Amniotic stem cell (primary cell): ENCODE measurements at places on chromosomes 7 and 10.

DNA sequence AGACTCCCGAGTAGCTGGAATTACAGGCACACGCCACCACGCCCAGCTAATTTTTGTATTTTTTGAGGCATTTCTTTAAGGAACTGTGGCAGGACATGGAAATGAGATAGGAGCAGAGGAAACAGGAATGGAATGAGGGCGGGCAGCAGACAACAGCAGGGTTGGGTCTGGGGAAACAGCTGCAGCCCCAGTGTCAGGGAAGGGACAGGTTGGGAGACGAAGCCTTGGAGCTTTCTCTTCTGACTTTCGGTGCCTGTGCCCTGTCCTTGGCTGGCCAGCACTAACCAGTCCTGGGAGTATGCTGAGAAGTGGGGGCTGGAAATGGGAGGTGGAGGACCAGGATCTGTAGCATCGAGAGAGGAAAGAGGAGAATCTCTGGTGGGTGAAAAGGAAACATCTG lies 47.4 kb downstream of the ATOH7 start:
- no peak for DNase-seq

GRCh38 chr7:100220586-100221230 lies 959 bp downstream of the PVRIG start:
- no peak for DNase-seq

DNA sequence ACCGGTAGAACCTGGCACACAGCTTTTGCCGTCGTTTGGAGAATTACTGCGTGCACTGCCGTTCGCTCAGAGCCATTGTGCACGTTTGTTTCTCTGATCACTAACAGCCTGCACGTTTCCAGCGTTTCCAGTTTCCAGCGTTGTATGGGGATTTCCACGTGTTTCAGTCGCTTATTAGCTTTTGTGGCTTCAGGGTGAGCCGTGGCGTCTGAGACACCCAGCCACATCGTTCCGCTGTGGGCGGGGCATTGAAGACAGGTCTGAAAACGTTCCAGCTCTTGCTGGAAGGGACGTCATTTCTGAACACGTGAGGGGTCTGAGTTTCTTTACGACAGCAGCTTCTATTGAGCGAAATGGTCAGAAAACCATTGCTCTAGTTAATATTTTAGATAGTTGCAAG lies 164.8 kb downstream of the DNAJB6 start:
- DNase-seq = no peak

DNA sequence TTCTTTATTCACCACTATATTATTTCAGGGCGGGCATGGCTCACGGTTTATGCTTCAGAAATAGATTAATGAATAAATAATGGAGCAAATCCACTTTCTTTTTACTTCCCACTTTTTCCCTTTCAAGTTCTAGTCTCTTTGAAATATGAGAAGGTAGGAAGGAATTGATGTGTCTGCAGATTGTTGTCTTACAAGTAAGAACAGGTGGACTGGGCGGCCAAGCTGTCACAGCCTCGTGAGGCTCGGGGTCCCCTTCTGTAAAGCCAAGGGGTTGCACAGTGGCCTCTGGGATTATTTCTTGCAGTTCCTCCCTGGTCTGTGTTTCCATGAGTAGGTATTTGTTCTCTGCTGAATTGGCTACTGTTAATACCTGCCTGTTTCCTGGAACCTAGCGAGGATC lies 11.2 kb downstream of the VWA2 start:
- no peak for DNase-seq
